ENCODE measurements at places on chromosomes 4 and X. TPM values are rescaled to one million over a fixed set of nuclear protein-coding genes. Genes with fewer than 3 reads are reported as not detected.

DNA sequence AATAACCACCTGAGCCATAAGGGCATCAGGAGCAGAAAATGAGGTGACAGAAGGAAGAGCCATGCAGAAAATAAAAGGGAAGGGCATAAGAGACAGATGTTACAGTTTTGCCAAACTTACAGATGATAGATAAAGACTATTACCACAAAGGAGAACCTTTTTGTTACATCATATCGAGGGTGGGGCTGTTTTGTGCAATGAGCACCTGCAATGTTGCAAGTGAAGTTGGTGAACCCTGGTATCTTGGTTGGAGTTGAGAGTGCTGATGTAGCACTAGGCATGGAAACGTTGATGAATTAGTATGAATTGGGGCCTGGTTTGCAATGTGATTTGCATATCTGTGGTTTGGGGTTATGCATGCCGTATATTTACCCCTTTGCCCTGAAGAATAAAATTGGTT, 119.8 kb upstream of the TEX13D start:
- DNase-seq, result no peak

DNA sequence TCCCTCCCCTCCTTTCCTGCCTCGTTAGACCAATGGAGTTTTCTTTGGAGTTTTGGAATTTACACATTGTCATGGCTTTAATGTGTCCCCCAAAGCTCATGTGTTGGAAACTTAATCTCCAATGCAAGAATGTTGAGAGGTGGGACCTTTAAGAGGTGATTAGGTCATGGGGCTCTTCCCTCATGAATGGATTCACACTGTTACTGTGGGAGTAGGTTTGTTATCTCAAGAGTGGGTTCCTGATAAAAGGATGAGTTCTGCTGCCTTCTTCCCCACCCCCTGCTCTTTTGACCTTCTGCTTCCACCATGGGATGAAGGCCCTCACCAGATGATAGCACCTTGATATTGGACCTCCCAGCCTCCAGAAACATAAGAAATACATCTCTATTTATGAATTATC, 16.8 kb downstream of the MORF4L2 start:
- DNase-seq, result no peak

DNA sequence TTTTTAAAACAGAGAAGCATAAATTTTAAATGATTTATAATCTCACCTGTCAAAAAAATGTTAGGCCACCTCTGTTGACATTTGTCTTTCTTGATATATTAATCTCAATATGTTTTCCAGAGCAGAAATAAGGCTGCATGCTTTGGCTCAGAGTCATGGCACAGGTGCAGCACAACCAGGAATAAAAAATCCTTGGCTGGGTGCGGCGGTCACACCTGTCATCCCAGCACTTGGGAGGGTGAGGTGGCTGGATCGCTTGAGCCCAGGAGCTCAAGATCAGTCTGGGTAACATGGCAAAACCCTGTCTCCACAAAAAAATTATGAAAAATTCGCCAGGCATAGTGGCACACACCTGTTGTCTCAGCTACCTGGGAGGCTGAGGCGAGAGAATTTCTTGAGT, 18.1 kb downstream of the CPLX1 start:
- peak; percentile 61 for DNase-seq

GRID2 gene
- total RNA-seq, result 0.16 TPM

MUC7 gene
- total RNA-seq, result not detected

DNA sequence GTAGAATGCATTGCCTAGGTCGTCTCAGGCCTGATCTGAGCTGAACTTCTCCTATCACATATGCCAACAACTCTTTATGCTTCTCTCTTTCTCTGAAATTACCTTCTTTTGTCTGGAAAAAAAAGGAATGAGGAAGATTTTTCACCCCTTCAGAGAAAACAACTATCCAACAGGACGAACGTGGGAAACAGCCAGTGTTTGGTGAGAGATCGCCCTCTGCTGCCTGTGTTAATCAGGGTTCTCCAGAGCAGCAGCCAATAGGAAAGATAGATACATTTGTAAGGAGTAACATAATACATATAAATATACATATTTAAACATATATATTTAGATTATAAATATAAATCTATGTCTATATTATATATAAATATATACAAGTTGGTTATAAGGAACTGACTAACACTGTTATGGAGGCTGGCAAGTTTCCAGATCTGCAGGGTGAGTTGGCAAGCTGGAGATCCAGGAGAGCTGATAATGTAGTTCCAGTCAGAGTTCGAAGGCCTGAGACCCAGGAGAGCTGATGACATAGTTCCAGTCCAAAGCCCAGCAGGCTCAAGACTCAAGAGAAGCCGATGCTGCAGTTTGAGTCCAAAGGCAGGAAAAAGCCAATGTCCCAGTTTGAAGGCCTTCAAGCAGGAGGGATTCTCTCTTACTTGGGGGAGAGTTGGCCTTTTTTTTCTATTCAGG, 13.3 kb downstream of the CETN2 start:
- peak; percentile 26 for DNase-seq

DNA sequence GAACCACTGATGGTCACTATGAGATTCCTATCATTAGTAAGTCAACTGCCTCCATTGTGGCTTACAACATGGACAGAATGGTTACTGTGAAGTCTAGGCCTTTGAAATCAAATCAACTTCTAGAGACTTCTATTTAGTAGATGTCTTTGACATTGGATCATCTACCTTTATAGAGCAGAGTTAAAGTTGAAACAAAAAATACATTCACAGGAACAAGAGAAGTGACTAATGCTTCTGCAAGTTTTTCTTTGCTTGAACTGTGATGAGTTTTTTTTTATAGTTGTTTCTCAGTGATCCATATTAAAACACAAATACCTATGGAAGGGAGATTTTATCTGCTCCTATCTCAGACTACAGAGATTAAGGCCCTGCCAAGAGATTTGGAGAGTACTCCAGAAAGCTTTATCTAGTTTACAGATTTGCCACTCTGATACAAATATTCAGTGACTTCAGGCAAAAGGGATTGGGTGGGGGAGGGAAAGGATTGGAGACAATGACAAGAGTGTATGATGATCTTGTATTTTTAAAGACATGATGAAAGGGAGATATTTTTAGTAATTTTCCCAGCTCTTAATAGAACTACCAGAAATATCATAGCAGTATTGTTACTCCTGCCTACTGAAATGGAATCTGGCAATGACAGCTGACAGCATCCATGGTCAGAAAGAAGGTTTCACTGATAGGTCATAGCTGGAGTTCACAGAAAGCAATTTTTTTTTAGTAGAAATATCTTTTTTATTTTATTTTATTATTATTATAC, 16.0 kb upstream of the EPGN start:
- no peak for DNase-seq

GRCh38 chrX:22952010-22952409, 47.8 kb upstream of the DDX53 start:
- DNase-seq, result no peak

- no peak for DNase-seq
These were observed 162.5 kb upstream of the RASGEF1B start for GRCh38 chr4:81634165-81634564.

- no peak for DNase-seq
These were observed 40.5 kb downstream of the AGA start for GRCh38 chr4:177401658-177402273.

DNA sequence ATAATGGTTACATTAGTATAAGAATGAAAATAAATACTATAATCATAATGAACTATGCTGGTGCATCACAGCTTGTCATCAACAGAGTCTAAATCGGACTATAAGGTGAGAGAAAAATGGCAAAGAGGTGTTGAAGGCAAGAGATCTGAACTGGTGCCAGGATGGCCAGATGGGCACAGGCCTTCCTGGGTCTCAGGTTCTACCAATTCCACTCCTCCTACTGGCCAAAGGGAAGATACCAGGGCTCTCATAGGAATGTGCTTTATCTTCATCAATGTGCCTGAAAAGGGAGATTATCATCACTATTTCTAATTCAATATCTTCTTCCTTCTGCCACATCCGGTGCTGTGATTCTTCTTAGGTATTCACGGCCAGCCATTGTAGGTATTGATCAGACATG, 107.6 kb downstream of the GASK1B start:
- DNase-seq, result no peak

- DNase-seq, result no peak
These were observed 169.0 kb downstream of the ADAM29 start for GRCh38 chr4:175087145-175087544.

- no peak for DNase-seq
These were observed 305.6 kb upstream of the NR3C2 start for GRCh38 chr4:148747721-148748268.

DNA sequence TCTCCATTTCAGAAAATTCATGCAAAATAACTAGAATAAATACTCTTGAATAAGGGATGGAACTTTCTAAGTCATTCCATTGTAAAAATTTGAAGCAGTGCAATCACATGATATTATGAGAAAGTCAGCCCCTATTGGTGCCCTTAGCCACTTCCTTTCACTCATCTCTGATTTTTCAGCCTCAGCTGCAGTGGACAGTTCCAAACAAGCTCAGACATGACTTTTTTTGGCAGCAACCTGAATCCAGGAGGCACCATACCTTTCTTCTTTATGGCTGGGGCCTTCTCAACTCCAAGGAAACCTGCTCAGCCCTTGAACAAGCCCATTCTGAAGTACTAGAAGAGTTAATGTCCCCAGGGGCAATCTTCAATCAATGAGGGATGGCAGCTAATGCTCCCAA, 40.5 kb downstream of the MAPK10 start:
- DNase-seq, result no peak

- DNase-seq, result no peak
These were observed 1.6 kb upstream of the ARHGAP10 start for GRCh38 chr4:147730333-147730732.

- DNase-seq, result no peak
These were observed 576.8 kb upstream of the HS3ST1 start for GRCh38 chr4:12005471-12005870.

XAGE1A gene
- not detected for total RNA-seq

DCK gene
- 15.0 TPM for total RNA-seq

PRDM8 gene
- total RNA-seq, result 4.4 TPM

TMEM271 gene
- not detected for total RNA-seq

CSN1S1 gene
- 0.79 TPM for total RNA-seq

GRCh38 chr4:184958923-184959210, 59.4 kb upstream of the HELT start:
- DNase-seq, result no peak
